ENCODE measurements at places on chromosomes 7 and 10.

- DNase-seq = no peak
These were observed 292.4 kb upstream of the VWC2 start for GRCh38 chr7:49481075-49481474.

DNA sequence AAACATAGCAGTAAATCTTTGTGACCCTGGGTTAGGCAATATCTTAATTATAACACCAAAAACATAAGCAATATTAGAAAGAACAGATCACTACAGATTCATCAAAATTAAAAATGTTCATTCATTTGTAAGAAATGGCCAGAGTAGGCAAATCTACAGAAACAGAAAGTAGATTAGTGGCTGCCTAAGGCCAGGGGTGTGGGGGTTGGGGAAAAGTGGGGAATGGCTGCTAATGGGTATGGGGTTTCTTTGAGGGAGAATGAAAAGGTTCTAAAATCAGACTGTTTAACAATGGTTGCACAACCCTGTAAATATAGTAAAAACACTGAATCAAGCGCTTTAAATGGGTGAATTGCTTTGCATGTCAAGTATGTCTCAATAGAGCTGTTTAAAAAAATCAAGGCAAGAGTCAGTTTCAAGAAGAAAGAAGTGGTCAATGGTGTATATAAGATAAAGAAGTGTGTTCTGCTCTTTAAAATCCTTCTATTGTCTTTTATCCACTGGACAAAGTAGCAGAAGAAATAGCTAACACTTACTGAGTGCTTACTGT is 42.6 kb downstream of the CDK6 start:
- DNase-seq = no peak

DNA sequence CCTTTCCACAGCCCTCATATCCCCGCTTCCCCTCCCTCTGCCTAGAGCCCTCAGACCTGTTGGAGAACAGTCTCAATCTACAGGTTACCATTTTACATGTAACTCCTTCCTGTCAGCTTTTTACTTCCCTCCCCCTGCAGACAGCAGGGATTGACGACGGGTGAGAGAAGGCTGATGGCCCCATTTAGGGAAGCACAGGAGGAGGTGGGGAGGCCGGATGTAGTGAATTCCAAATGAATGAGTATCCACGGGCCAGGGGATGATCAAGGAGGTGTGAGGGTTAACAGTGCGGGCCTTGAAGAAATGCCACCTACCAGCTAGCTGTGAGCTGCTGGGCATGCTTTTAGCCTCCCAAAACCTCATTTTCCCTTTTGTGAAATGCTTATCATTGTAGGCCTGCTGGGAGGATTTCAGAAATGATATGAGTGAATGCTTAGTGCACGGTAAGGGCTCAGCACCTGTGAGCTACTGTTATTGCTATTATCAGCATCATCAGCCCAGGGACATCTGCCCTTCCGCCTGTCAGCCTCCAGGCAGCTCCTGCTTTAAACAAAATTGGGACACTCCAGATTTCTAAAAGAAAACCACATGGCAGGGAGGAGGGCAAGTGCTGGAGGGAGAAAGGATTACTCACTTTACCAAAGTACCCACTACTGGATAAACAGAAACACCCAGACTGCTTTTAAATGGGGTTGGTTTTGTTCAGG is 6.5 kb upstream of the NANOS1 start:
- DNase-seq = no peak

- no peak for DNase-seq
These were observed 42.2 kb upstream of the MAGI2 start for GRCh38 chr7:79495544-79496272.

GRCh38 chr7:101555269-101555920 is 73.7 kb downstream of the MYL10 start:
- DNase-seq = no peak

- DNase-seq = no peak
These were observed 14.1 kb downstream of the TMEM72 start for GRCh38 chr10:44925224-44925623.

- DNase-seq = no peak
These were observed 228.6 kb upstream of the TMEM72 start for GRCh38 chr10:44682507-44682906.

GRCh38 chr7:37973915-37974314 is 53.5 kb downstream of the EPDR1 start:
- no peak for DNase-seq

DNA sequence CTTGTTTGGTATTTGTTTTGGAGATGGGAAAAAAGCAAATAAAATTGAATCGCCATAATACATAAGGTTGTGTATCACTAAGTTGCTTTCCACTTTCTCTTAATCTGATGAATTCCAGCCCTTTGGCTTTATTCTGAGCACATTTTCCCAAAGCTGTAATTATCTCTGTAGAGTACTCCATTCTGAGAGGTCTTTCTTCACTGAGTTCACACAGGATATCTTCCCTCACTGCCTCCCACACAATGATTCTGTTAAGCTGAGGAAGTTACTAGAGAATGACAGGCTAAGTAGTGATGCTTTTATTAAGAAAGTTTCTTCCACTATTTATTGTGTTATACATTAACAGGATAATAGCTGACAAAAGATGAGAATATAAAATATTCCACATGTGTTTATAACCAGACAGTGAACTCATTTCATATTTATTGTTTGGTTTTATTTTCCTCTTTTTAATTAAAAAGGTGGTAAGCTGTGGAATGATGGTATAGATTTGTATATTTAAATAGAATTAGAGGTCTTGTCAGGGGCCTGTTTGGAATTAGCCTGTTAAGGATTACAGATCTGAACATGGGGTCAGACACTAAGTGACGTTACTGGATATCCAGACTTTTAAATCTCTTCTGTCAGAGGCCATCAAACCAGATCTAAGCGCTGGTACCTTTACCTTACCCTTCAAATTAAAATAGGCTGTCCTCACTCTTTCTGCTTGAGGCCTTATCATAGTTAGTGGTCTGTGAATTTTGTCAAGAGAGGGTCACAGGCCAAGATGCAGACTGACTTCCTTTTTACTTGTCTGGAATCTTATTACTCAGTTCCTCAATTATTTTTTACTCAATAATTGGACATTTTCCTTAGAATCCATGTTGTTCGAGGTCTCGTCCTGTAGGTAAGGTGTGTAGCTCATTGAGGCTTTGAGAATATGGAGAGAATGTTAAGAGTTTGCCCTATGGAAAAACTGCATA is 8.4 kb downstream of the PLXDC2 start:
- no peak for DNase-seq

- DNase-seq = no peak
These were observed 101.0 kb downstream of the CABCOCO1 start for GRCh38 chr10:61763778-61764177.

DNA sequence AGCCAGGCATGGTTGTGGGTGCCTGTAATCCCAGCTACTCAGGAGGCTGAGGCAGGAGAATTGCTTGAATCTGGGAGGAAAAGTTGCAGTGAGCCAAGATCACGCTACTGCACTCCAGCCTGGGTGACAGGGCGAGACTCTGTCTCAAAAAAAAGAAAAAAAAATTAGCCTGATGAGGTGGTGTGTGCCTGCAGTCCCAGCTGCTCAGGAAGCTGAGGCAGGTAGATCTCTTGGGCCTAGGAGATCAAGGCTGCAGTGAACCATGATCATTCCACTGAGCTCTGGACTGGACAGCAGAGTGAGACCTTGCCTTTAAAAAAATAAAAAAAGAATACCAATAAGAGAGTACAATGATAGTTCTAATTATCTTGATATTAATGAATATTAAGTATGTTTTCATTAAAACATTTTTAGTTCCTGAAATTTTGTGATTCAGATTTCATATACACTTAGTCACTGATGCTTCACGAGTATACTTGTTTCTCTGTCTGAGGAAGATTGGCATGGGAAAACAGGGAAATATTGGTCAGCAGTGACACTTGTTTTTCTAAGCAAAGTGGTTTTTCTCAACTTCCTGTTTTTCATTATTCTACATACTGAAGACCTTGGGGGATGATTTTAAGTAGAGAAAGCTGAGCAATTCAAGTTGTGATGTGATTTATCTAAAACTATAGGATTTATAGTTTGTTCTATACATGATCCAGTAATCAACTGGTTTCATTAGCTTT is 76.8 kb downstream of the ADK start:
- DNase-seq = peak; percentile 47

GRCh38 chr10:31215052-31215451 is 104.0 kb upstream of the ZEB1 start:
- no peak for DNase-seq

GRCh38 chr10:21518149-21518640 is 7.3 kb downstream of the SKIDA1 start:
- no peak for DNase-seq

DNA sequence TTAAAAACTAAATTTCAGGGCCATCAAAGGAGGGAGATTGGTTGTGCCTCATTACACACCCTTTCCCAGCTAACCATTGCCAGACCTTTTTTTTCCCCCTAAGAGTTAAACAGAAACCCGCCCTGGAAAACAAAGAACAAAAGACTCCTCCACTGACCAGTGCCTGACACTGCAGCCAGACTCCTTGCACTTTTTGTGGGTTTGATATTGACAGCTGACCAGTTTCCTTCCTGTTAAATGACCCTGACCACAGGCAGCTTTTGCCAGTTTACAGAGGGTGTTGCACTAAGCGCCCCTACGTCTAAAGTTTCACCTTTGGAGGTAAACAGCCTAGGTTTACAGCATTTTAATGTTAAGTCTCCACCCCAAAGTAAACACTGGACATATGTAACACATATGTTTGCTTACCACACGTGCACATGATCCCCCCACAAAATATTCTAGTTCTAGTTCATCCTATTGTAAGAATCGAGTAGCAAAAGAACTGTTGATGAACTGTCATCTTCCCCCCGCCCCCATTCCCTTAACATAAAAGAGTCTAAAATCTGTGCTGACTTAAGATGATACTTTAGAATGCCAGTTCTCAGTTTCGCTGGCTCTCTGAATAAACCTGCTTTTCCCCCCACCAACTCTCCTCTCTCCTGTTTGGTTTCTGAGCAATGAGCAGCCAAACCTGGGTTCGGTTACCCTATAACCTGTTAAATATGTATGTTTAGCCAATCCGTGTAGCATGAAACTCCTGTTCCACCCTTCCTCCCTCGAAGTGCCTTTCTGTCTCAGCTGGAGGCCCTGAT is 38.0 kb downstream of the FOXI2 start:
- no peak for DNase-seq

DNA sequence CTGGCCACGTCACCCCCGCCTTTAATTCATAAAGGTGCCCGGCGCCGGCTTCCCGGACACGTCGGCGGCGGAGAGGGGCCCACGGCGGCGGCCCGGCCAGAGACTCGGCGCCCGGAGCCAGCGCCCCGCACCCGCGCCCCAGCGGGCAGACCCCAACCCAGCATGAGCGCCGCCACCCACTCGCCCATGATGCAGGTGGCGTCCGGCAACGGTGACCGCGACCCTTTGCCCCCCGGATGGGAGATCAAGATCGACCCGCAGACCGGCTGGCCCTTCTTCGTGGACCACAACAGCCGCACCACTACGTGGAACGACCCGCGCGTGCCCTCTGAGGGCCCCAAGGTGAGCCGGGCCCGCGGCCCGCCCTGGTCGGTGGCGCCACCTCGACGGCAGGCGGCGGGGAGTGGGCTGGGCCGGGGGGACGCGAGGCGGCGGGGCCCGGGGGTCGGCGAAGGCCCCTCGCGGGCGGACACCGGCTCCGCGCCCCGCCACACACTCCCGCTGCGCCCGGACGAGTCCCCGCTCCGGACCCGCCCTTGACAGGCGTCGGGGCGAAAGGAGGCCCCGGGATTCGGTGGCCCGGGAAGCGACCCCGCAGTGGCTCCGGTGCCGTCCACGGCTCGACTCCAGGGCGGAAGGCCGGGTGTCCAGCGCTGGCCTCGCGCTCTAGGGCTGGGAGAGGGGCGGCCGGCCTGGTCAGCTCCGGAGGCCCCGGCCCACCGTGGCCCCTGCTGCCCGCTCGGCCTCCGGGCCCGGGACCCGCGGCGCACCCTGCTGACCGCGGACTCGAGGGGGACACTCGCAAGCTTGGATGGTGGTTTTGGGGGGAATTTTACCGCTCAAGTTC is 557 bp downstream of the BAG3 start:
- peak; percentile 29 for DNase-seq

GRCh38 chr7:29078311-29079260 is 67.8 kb downstream of the CPVL start:
- no peak for DNase-seq

- no peak for DNase-seq
These were observed 34.5 kb downstream of the RTKN2 start for GRCh38 chr10:62234077-62234605.

DNA sequence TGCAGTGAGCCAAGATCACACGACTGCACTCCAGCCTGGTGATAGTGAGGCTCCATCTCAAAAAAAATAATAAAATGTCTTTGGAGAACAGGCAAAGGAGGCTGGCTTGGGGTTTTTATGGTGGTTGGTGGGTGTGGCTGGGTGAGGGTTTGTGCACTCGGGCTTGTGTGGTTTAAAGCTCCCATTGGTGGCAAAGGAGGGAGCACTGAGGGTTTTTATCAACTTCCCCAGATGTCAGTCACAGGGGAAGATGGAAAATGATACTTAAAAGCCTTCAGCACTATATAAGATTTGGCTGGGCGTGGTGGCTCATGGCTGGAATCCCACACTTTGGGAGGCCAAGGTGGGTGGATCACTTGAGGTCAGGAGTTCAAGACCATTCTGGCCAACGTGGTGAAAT is 16.3 kb upstream of the RNF216 start:
- no peak for DNase-seq

DNA sequence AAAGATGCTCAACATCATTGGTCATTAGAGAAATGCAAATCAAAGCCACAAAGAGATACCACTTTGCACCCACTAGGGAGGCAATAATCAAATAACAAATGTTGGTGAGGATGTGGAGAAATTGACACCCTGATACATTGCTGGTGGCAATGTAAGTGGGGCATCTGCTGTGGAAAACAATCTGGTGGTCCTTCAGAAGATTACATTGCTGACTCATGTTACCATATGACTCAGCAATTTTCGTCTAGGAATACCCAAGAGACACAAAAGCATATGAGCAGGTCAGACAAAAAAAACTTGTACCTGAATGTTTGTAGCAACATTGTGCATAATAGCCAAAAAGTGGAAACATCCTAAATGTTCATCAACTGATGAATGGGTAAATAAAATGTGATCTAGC is 4.9 kb upstream of the CLDN3 start:
- no peak for DNase-seq

DNA sequence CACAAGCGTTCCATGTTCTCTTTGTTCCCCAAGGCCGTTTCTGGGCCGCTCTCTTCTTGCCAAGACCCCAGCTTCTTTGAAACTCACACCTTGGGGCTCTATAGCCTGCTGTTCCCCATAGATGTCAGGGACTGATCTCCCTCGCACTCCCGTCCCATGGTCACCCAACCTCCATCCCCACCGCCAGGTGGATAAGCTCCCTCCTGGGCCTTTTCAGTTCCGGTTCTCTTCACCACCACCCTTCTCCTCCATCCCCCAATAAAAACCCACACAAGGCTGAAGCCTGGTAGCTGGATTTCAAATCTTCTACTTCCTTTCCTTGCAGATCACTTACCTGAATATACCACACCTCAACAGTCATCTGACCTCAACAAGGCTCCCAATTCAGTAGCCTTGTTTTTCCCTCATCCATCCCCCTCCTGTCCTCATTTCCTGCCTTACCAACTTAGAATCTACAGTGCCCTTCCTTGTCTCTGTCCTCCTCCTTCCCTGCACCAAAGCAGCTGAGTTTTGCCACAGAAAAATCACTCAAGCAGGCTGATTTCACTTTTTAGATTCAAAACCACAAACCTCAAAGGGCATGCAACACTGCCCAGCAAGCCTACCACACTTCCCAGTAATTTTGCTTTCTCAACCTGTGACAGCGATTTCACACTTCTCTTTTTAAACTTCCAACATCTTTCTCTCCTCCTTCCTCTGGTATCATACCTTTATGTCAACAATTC is 7.7 kb downstream of the SLC37A3 start:
- no peak for DNase-seq

Measured in CD4-positive, alpha-beta T cell treated with Interleukin-21 for 1 hour (primary cell).